ENCODE measurements at places on chromosomes 16 and 17.

- no peak for DNase-seq
Observed at GRCh38 chr17:28487881-28488532, 14.6 kb downstream of the SLC13A2 start.

DNA sequence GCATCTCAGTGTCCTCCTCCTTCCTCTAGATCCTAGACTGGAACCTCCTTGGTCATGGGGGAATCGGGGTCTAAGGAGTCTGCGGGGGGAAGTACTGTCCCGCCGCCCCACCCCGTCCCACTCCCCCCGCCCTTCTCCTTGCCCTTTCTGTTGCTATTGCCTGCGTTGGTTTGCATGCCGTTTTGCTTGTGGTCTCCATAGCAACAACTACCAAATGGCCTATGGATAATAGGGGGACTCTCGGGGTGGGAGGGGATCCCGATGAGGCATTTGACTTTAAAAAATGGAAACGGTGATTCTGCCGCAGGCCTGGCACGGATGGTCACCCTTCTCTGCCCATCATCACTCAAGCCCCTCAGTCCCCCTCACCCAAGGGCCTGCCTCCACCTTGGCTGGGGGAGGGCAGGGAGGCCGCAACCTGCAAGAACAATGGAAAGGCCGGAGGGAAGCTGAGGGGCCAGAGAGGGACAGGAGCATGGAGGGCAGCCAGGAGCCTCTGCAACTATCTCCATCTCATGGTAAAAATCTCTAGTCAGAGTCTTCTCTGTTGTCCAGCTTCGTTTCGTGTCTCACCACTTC is 231.4 kb upstream of the TNRC6C start:
- DNase-seq, result no peak

DNA sequence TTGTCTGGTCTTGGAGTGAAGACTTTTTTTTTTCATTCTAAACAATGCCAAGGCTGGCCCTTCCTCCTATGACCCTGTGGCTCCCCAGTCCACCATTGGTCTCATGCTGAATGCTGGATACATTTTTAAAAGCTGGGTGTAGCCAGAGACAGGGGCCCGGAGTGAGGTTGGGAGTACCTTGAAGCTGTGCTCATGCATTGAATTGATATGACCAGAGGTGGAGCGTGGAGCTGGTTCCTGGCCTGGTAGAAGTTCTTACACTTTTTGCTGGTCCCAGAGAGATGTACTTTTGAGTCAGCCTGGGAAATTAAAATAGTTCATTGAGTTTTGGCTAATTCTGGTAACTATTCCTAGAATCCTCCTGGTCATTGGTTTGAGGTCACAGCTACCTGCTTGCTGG is 83.6 kb downstream of the CMIP start:
- DNase-seq, result no peak

DNA sequence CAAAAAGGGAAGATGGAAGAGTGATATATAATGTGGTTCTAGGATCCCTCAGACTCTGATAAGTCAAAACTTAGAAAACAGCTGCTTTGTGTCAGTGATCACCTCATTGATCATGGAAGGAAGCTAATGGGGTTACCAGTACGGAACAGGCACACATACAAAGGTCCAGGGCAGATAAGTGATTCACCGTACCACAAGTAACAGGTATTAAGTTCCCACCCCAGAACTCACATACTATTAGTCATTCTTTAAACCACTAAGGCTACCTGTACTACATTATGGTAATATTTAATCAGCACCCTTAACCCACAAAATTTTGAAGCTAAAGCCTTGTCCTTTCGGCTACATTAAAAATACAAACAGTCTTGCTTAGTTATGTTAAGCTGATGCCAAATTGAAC is 17.4 kb downstream of the RNF43 start:
- no peak for DNase-seq

DNA sequence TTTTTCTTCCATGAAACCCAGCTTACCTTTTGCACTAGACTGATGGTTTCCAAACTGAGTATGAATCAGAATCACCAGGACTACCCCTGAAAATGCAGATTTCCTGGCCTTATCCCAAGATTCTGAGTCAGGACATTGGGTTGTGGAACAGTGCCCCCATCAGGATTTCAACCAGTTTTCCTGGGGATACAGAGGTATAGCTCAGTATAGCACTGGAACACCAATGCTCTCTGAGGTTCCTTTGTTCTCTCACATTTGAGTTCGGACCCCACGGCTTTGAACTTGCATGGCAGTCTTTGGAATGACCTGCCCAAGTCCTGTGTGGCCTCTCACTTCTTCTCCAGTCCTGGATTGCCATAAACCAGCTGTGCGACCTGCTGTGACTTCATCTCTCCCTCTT is 12.8 kb upstream of the CCL8 start:
- DNase-seq, result no peak

- no peak for DNase-seq
Observed at GRCh38 chr17:382644-383533, 30.3 kb upstream of the RPH3AL start.

GRCh38 chr17:77462090-77462489 is 321.3 kb downstream of the SEC14L1 start:
- no peak for DNase-seq

- peak; percentile 20 for DNase-seq
Observed at GRCh38 chr17:45221081-45222013, at the start of gene FMNL1. FMNL1 (plus strand) TSS chr17:45221885; CDS start chr17:45222125, 240 bp downstream.

DNA sequence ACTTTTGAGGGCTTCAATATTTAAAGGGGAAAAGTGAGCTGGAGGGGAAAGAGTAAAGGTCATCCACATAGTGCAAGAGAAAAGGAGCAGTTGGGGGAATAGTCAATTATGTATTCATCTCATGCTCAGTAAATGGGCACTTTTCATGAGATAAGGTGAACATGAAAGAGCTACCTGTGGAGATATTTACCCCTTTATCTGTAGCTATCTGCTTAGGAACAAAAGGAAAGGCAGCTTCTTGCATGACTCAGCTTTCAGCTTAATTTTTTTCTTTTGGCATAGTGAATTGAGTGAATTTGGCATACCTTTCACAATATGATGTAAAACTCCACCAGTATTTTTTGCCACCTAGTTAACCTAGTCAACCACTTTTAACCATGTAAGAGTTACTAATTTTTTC is 26.4 kb downstream of the CPD start:
- DNase-seq, result peak; percentile 17

GRCh38 chr16:88798772-88799455 is 4.7 kb upstream of the CDT1 start:
- no peak for DNase-seq

GRCh38 chr16:83137894-83138293 is 511.1 kb downstream of the CDH13 start:
- no peak for DNase-seq

DNA sequence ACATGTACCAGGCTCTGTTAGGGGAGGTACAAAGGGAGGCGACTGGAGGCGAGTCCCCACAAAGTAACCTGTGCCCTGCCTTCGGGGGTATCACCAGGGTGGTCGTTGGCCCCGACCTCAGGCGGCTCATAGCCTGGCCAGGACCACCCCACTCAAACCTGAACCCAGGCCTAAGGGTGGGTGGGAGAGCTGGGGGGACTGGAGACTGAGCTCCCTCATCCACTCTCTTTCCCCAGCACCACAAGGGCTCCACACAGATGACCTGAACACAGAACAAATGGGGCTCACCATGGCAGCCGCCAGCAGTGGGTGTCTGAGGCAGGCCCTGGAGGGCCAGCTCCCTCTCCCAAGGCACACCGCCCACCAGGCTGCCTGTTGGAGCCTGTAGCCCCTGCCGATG is 120.6 kb upstream of the TNRC6C start:
- DNase-seq, result no peak

DNA sequence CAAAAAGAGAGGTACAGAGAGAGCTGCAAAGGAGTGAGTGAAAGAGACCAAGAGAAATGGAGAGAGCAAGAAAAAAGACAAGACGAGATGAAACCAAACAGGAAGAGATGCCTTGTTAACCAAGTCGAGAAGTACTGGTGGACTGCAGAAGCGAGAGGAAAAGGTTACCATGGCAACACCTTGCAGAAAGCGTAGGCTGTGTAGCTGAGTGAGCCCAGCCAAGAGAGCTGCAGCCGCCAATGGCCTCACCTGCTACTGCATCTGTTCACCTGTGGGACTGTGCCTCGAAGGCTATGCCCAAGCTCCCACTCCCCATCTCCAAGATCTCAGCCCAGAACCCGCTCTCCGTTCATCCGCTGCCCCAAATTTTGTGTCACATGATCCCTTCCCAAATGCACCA is 161.3 kb downstream of the SLC39A11 start:
- DNase-seq, result no peak

DNA sequence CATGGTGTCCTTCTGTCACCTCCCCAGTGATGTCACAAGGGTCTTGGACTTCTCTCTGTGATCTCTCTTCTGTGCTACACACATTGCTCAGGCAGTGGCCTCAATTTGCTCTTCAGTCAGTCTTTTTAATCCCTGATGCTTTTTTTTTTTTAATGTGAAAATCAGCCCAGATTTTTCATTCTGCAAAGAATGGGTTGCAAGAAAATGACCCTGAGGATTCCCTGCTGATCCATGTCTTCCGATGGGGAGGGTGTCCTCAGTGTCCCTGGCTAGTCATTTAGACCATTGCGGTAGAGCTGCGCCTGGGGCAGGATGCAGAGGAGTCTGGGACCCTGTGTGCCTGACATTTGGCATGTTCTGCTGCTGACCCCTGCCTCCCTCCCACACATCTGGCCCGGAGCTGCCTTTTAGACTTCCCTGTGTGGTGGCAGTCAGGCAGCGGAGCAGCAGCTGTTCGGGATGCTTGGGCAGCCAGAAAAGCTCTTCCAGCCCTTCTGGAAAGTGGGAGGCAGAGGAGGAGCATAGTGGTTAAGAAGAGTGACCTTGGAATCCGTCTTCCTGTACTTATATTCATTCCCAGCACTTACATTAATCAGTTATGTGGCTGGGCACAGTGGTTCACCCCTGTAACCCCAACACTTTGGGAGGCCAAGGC is 12.3 kb downstream of the GPT2 start:
- DNase-seq, result no peak

GRCh38 chr16:74020095-74020670 is 276.4 kb upstream of the PSMD7 start:
- no peak for DNase-seq

All from NCI-H2081 (cell line).